ENCODE measurements at places on chromosomes 4 and X.

GRCh38 chrX:103919270-103919637, 43.2 kb upstream of the TMSB15B start:
- DNase-seq, result peak; percentile 60

DNA sequence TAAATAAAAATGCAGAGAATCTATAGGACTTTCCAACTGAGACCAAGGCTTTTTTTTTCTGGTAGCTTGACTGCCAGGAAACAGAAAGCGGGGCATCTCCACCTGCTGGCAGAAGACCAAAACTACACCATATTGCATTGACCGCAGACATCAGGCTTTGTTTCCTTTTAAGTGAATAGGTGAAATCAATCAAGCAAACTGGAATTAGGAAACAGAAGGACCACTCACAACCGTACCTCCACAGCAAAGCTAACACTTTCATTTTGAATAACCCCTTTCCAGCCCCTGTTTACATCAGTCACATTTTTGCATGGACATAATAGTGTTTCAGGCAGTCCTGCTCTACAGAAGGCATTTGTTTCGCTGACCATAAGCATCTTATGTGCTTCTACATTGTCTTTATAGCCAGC, 218.2 kb downstream of the IDS start:
- peak; percentile 13 for DNase-seq

- no peak for DNase-seq
These were observed 23.1 kb upstream of the NAP1L5 start for GRCh38 chr4:88720451-88721428.

DNA sequence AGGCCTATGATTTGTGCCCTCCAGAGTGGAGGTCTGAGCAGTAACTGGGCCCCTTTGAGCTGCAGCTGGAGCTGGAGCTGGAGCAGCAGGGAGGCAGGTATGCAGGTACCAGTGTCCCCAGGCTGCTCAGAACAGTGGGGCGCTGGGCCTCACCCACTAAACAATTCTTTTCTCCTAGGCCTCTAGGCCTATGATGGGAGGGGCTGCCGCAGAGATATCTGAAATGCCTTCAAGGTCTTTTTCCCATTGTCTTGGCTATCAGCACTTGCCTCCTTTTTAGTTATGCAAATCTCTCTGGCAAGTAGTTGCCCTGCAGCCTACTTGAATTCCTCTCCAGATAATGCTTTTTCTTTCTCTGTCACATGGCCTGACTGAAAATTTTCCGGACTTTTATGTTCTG, 79.7 kb upstream of the OTUD4 start:
- DNase-seq, result no peak
